ENCODE measurements at places on chromosomes 16 and 17.

GRCh38 chr17:9389111-9389527, 186.5 kb downstream of the STX8 start:
- DNase-seq, result peak; percentile 86

- no peak for DNase-seq
Measured at GRCh38 chr17:29021226-29021625, 15.4 kb upstream of the SEZ6 start.

DNA sequence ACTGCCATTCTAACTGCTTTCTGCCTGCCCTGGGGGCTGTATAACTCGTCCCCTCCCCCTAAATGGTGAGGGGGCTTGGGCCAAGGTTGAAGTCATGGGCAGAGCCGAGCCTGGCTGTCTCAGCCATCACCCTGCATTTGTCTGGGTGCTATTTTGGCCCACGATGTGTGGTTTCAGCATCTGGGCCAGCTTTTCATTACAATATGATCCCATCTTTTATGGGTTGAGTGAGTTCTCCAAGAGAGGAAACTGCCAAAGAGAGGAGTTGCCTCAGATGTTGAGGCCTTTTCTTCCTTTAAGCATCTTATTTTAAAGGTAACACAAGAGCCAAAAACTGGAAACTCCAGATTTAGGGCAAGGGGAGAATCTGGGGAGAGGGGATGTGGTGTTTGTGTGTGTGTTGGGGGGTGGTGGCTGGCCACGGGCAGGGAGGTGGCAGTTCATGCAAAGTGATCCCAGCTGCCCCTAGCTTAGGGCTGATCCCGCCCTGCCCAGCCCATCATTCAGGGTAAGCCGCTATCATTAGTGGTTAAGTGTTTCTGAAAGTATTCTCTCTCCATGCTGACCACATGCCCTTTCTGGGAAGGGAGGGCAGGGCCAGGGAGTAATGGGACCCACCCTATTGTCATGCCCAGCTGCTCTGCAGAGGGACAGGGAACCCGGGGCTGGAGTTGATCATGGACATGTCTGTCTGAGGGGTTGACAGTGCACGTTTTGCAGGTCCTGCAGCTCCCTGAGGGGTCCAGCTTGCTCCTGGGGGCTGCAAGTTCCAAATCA, 83.2 kb upstream of the CLEC18A start:
- DNase-seq, result no peak

GRCh38 chr16:87056083-87056482, 261.1 kb downstream of the C16orf95 start:
- peak; percentile 40 for DNase-seq

GRCh38 chr17:82316651-82317393, 586 bp downstream of the CD7 start:
- no peak for DNase-seq

- DNase-seq, result no peak
Measured at GRCh38 chr17:59627770-59628171, 8.1 kb downstream of the CLTC start.

DNA sequence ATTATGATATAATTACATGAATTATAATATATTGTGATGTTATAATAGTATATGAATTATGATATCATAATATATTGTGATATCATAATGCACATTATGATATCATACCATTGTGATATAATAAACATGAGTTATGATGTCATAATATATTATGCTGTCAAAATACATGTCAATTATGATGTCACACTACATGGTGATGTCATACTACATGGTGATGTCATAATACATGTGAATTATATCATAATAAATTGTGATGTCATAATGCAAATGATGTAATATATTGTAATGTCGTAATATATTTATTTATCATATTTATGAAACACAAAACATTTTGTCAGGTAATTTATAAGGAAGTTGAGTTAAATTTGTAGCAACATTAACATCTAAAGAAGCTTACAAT, 1950.1 kb downstream of the TP53TG3F start:
- no peak for DNase-seq

DNA sequence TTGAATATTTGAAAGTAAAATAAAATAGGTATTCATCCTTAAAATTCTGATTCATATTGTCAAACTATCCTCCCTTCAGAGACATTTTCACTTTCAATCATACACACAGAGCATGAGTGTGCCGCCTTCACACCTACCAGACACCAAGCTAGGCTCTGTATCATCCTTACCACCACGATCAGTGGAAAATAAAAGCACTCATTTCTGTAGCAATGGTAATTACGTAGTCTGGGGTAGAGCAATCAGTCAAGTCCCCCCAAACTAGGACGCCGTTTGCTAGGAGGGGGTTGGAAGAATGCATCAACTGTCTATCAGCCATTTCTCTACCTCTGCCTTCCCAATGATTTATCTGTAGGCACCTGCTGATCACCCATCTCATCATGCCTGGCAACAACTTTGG, 84.6 kb upstream of the GRIN2A start:
- DNase-seq, result no peak

GRCh38 chr16:85018529-85019236, 7.3 kb upstream of the ZDHHC7 start:
- DNase-seq, result no peak

- DNase-seq, result no peak
Measured at GRCh38 chr17:12376276-12376675, 289.4 kb upstream of the MYOCD start.

DNA sequence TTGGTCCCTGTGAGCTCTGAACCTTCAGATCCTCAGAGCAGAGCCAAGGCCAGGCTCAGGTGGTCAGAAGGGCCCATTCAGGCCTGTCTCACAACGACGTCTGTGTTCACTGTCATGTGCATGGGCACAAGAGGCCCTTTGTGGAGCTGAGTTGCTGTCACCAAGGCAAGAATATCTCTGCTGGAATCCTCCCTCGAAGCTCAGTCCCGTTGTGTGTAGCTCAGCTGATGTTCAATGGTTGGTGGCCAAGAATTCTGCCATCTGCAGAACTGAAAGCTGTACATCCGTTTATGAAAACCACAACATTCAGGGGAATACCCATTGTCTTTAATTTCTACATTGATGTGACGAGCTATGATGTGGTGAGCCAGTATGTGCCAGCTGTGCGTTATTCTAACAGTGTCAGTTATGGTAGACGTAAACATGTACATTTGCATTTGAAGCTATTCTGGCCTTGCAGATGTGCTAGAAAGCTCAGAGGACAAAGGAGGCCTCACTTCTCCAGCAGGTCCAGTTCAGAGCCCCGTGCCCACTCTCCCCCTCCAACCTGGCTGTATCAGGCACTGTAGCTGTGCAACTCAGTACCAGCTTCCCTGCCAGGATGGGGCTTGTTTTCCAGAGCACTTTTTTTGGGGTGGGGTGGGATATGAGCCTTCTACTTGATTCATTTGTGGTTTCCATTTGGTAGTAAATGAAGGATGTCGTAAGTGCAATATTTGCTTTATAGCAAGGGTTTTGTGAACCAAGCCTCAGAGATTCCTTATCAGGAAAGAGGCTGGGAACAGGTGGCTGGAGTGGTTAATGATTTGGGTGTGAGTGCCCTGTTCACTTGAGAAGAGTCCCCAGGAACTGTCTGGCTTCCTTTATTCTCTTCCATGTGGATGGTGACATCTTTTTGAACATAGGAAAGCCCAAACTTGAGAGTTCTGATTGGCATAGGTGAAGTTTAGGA, 56.1 kb downstream of the B9D1 start:
- DNase-seq, result peak; percentile 18

- no peak for DNase-seq
Measured at GRCh38 chr17:34006126-34006525, 249.0 kb upstream of the CCL2 start.

- no peak for DNase-seq
Measured at GRCh38 chr17:28916302-28916934, 13.5 kb upstream of the DHRS13 start.

DNA sequence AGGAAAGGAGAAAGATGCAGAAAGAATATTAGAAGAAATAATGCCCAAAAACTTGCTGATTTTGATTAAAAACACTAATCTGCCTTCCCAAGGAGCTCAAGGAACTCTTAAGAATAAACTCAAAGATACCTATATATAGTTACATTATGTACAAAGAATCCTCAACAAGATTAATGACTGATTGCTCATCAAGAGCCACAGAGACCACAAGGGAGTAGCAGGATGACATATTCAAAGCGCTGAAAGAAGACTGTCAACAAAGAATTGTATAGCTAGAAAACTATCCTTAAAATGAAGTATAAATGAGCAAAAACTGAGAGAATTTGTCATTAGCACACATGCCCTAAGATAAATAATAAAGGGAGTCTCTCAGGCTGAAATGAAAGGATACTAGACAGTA, 6.2 kb downstream of the LPCAT2 start:
- DNase-seq, result no peak

All from Daoy (cell line).